ENCODE measurements at places on chromosomes 2 and 18. TPM values are rescaled to one million over a fixed set of nuclear protein-coding genes. Genes with fewer than 3 reads are reported as not detected.
A peak's percentile ranks its signal among the peaks of the same experiment; 100 is the strongest.

- peak overlapping the region; percentile 25 for H3K4me3 ChIP-seq
- H3K27me3 ChIP-seq: peaks cover 34% of the 10 kb centered on the region
- H3K36me3 ChIP-seq: no peaks in the 10 kb centered on the region
Measured at GRCh38 chr18:34159691-34160185, 65.0 kb downstream of the NOL4 start.

DNA sequence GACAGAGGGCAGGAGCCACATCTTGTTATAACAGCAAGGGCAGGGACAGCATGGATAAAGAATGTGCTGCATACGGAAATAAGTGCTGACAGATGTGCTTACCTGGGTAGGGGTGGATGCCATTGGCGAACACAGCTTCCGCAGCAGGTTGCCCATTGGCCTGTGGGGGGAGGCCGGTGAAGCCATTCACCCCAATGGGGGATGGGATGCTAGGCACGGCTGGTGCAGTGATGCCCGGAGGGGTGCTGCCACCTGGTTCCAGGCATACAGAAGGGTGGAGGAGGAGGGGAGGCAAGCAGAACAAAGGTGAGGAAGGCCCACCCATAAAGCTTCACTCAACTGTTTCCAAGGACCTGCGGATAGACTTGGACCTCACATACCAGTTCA lies 294.9 kb downstream of the CELF4 start:
- H3K27ac ChIP-seq: no peak overlapping the region
- peaks cover 48% of the 10 kb centered on the region for H3K27me3 ChIP-seq
- H3K4me1 ChIP-seq: no peaks in the 10 kb centered on the region
- H3K4me3 ChIP-seq: no peak overlapping the region

DNA sequence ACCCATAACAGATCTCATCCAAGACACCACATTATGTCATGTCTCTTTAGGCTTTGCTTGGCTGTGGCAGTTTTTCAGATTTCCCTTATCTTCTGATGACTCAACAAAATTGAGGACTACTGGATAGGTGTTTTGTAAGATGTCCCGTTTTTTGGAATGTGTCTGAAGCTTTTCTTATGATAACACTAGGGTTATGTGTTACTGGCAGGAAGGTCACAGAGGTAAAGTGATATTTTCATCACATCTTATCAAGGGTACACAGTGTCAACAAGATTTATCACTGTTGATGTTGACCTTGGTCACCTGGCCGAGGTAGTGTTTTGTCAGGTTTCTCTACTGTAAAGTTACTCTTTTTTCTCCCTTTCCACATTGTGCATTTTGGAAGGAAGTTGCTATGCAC lies 44.8 kb upstream of the UPP2 start:
- H3K36me3 ChIP-seq: no peaks in the 10 kb centered on the region
- no peaks in the 10 kb centered on the region for H3K4me1 ChIP-seq
- no peak overlapping the region for H3K27ac ChIP-seq
- H3K4me3 ChIP-seq: no peak overlapping the region

DNA sequence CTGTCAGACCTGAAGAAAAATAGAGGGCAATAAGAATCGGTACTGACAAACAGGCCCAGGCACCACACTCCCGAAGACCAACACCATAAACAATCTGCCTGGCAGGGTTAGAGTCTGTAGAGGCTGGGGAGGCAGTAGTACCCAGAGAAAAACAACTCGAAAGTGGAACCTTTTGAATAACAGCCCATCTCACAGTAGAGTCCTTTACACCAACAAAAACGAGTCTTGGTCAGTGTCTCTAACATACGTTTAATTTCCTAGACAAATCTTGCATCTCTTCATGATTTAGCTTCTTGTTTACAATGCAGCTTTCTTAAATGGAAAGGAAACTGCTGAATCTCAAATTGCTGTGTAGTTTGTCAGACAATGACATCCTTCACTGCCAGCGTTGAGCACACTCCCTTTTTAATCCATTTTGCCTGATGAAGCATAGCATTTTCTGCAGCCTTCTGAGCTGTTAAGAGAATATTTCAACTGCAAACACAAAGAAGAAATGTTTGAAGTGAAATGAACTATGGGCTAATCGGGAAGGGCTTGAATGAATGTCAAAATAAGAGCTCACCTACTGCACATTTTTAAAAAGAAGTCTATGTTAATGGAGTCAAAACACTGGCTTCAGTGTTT lies 73.1 kb upstream of the DSG1 start:
- H3K27ac ChIP-seq: peak overlapping the region; percentile 89
- H3K4me1 ChIP-seq: peaks cover 65% of the 10 kb centered on the region
- H3K36me3 ChIP-seq: no peaks in the 10 kb centered on the region

GRCh38 chr2:16716944-16717343 lies 51.3 kb upstream of the CYRIA start:
- no peaks in the 10 kb centered on the region for H3K36me3 ChIP-seq
- peaks cover 7% of the 10 kb centered on the region for H3K4me1 ChIP-seq
- no peak for DNase-seq
- H3K27me3 ChIP-seq: no peaks in the 10 kb centered on the region
- no peak overlapping the region for H3K27ac ChIP-seq

OXER1 gene
- 1.9 TPM for total RNA-seq

GRCh38 chr2:27866237-27866636 lies 23.9 kb downstream of the RBKS start:
- H3K4me1 ChIP-seq: no peaks in the 10 kb centered on the region
- no peak overlapping the region for H3K4me3 ChIP-seq
- no peak for DNase-seq
- H3K27ac ChIP-seq: no peak overlapping the region
- no peaks in the 10 kb centered on the region for H3K27me3 ChIP-seq

DNA sequence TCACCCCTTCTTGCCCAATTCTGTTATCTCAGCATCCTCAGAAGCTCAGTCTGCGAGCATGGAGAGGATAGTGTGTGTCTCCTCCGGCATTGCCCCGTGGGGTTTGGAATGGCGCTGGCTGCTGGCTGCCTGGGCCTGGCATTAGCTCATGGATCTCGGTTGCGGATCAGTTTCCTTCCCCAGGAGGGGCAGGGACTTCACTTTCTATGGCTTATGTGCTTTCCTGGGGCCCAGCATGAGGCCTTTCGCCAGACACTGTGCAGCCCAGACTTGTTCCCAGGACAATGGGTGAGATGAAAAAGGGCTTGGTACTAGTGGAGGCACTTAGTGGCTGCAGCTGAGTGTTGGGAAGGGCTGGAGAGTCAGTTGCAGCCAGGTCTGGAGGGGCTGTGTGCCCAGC lies 143.3 kb downstream of the GLI2 start:
- H3K4me3 ChIP-seq: no peak overlapping the region
- DNase-seq: no peak
- peaks cover 19% of the 10 kb centered on the region for H3K4me1 ChIP-seq
- H3K36me3 ChIP-seq: no peaks in the 10 kb centered on the region
- H3K27ac ChIP-seq: no peak overlapping the region

DNA sequence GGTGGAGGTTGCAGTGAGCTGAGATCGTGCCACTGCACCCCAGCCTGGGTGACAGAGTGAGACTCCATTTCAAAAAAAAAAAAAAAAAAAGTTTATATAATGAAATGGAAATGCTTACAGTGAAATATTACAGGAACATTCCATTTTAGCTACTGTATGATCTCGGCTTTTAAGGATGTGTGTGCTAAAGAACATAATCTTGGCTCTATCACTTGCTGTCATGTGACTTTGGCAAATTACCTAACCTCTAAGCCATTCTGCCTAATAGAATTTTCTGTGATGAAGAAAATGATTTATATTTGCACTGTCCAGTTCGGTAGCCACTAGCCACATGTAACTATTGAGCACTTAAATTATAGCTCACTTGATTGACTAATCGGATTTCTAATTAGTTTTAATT lies 36.3 kb downstream of the SMAD4 start:
- no peaks in the 10 kb centered on the region for H3K27me3 ChIP-seq
- DNase-seq: no peak
- no peaks in the 10 kb centered on the region for H3K4me1 ChIP-seq
- H3K4me3 ChIP-seq: no peak overlapping the region

CCDC74B gene
- 1.4 TPM for total RNA-seq

DNA sequence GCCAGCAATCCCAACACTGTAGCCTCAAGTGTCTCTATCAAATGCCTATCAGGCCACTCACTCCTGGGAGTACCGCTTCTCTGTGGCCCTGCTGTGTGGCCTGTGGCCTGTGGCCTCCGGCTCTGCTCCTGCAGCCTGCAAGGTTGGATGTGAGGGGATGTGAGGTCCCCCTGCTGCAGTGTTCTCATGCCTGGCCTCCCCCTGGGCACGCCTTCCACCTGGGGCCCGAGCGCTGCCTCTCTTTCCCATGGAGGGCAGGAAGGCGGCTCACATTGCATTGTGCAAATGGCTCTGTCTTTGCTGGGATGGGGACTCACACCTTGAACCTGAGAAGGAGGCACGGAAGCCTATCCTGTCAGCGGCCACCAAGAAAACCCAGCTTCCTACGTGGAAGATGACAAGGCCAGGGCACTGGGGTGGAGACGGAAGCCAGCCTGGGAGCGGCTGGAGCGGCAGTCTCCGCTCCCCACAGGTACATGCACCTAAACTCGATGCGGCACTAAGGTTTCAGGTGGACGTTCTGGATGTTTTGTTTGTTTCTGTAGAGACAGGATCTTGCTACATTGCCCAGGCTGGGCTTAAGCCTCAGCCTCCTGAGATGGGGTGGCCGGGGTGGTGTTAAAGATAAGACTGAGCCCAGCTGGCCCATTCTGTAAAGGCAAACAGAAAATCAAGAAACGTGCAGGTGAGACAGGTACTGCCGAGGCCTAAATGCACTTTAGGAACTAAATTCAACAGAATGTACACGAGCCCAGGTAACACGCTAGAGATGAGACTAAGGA lies 140.1 kb downstream of the HDAC4 start:
- H3K27me3 ChIP-seq: no peaks in the 10 kb centered on the region
- no peaks in the 10 kb centered on the region for H3K36me3 ChIP-seq
- H3K4me1 ChIP-seq: peaks cover 40% of the 10 kb centered on the region
- no peak overlapping the region for H3K4me3 ChIP-seq

DNA sequence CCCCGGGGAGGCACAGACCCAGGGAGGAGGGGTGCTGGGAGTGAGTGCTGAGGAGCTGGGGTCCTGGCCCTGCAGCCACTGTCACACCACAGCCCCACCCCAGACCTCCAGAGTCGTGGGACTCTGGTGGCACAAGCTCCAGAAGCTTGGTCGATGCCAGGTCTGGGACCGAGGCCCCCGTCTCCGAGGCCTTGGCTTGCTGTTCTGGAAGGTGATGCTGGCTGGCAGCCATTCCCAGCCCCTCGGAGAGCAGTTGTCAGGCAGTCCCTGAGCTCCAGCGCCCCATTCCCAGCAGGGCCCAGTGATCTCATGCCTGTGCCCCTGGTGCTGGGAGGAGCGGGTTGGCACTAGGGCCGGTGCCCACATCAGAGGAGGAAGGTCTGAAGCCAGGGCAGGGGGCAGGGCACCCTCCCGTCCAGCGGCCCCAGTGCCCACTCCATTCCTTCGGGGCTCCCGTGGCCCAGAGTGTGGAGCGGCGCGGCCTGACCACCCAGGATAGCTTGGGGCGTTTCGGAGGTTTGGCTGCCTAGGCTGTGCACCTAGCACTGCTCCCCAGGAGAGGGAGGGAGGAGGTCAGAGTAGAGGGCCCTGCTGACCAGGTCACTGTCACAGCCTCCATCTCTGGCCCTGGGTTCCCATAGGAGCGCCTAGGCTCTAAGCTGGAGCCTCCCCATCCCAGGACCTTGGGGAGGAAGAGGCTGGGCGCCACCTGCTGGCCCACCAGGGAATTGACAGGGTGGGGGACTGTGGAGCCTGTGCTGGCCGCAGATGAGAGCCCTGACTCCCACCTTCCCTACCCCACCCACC lies 16.8 kb upstream of the ALPI start:
- no peak overlapping the region for H3K27ac ChIP-seq
- DNase-seq: no peak
- H3K4me3 ChIP-seq: no peak overlapping the region
- H3K36me3 ChIP-seq: no peaks in the 10 kb centered on the region
- no peaks in the 10 kb centered on the region for H3K4me1 ChIP-seq

TGFA gene
- total RNA-seq: 62.4 TPM

- no peak for DNase-seq
- H3K27ac ChIP-seq: no peak overlapping the region
- H3K27me3 ChIP-seq: no peaks in the 10 kb centered on the region
- no peak overlapping the region for H3K4me3 ChIP-seq
Measured at GRCh38 chr2:11930211-11930761, 183.9 kb downstream of the LPIN1 start.

DNA sequence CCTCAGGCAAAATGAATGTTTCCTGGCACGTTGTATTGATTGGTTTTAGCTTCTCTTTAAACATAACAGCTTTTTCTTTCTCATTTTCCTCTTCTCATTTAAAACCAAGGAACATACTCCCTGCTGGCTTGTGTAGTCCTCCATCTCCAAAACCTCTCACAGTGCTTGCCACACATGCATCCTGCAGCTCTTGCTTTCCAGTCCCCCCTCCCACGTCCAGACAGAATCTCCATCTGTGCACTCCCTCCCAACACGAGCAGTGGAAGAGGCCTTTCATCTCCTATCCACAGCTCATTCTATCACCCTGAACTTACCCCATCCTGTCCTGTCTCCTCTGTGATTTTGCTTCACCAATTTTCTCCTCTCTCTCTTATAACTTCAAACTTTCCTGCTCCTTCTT lies 99.6 kb upstream of the THSD7B start:
- no peak for DNase-seq
- H3K27me3 ChIP-seq: no peaks in the 10 kb centered on the region
- H3K36me3 ChIP-seq: no peaks in the 10 kb centered on the region
- H3K4me3 ChIP-seq: no peak overlapping the region
- no peaks in the 10 kb centered on the region for H3K4me1 ChIP-seq

- H3K27ac ChIP-seq: no peak overlapping the region
- H3K36me3 ChIP-seq: no peaks in the 10 kb centered on the region
- no peaks in the 10 kb centered on the region for H3K4me1 ChIP-seq
- H3K4me3 ChIP-seq: no peak overlapping the region
- no peaks in the 10 kb centered on the region for H3K27me3 ChIP-seq
Measured at GRCh38 chr2:1313240-1313924, 99.9 kb upstream of the TPO start.

- DNase-seq: no peak
- H3K4me3 ChIP-seq: no peak overlapping the region
- H3K27ac ChIP-seq: no peak overlapping the region
- H3K27me3 ChIP-seq: no peaks in the 10 kb centered on the region
- H3K36me3 ChIP-seq: peaks cover 47% of the 10 kb centered on the region
- H3K4me1 ChIP-seq: peaks cover 17% of the 10 kb centered on the region
Measured at GRCh38 chr2:3539836-3540235, 18.3 kb downstream of the RNASEH1 start.

DNA sequence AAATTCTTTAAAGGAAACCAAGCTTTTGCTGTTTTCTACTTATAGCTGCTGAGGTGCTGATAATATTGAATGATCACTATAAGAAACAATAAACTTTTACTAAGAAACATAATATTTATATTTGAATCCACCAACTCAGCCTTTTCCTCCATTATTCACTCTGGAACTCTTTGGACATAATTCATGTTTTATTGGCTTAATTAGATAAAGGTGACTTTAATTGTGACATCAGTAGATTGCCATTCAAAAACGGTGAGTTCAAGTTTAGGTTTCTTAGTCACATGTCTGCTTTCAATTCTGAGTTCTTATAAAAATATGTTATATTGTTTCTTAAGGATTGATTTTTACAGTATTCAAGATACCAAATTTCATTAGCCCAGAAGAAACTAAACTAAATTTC lies 24.0 kb downstream of the CCDC85A start:
- no peak for DNase-seq
- H3K4me1 ChIP-seq: no peaks in the 10 kb centered on the region
- H3K27ac ChIP-seq: no peak overlapping the region
- H3K27me3 ChIP-seq: no peaks in the 10 kb centered on the region
- H3K36me3 ChIP-seq: no peaks in the 10 kb centered on the region
- no peak overlapping the region for H3K4me3 ChIP-seq

SLC9A2 gene
- 3.9 TPM for total RNA-seq

GRCh38 chr18:28559511-28559910 lies 382.6 kb upstream of the CDH2 start:
- H3K4me3 ChIP-seq: no peak overlapping the region
- no peak overlapping the region for H3K27ac ChIP-seq
- no peaks in the 10 kb centered on the region for H3K4me1 ChIP-seq
- no peak for DNase-seq

TUBA4B gene
- not detected for total RNA-seq
